HEK293T (cell line): ENCODE measurements at places on chromosomes 2 and 18.

DNA sequence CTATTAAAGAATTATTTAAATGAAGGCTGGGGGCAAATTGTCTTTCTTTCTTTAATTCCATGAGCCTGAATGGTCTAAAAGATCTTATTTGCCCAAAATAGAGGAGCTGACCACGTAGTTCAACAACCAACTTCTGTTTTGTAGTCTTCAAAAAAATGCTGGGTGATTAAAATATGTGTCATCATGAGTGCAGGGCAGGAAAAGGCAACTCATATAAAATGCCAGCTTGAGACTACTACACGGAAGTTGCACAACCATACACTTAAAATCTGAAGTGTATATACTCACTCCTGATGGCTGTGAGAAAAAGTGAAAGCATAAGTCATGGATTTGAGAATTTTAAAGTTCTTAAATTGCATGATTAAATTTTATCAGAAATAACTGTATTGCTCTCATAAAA is 210.9 kb downstream of the DYM start:
- DNase-seq, result no peak

GRCh38 chr18:76967721-76968472 is 145.5 kb downstream of the ZNF236 start:
- DNase-seq, result no peak

GRCh38 chr2:189304360-189304759 is 124.8 kb upstream of the COL5A2 start:
- DNase-seq, result no peak

DNA sequence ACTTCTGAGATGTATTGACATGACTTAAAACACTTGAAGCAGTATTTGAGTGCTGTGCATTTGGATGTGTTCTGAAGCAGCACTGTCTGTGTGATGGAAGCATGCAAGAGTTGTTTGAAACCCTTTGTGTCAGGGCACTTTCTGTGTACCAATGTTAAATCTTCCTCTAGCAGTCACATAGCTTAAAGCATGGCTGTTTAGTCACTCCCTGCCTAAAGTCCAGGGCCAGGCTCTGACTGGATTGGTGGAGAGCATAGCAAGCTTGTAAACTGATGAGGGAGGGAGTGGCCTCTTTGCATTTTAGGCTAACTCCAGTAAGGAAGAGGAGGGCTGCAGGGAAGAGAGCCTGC is 73.5 kb downstream of the MYO1B start:
- DNase-seq, result peak; percentile 47

DNA sequence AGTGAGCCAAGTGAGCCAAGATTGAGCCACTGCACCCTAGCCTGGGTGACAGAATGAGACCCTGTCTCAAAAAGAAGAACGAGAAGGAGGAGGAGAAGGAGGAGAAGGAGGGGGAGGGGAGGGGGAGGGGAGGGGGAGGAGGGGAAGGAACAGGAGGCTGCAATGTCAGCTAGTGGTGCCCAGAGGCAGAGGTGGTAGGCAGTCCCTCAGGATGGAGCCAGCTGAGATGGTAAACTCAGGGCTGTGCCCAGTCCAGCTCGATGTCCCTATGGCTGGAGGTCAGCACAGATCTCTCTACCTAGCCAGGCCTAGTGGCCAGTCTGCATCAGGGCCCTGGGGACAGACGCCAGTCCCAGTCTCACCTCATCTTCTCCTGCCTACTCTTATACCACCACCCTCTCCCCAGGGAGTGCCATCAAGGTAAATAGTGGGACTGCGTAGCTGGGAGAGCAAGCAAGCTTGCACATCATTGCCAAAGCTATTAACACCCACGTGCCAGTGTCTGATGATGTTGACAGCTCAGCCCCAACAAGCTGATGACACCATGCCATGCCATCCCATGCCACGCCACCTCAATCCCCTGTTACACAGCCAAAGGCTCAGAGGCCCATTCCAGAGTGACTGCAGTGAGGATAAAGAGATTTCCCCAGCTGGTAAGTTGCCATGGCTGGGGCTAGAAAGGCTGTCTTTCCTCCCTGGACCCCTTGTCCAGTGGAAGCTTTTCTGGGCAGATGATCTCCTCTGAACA is 7.6 kb upstream of the PLB1 start:
- DNase-seq, result no peak

GRCh38 chr2:168089200-168089599 is 158.2 kb downstream of the STK39 start:
- DNase-seq, result no peak

DNA sequence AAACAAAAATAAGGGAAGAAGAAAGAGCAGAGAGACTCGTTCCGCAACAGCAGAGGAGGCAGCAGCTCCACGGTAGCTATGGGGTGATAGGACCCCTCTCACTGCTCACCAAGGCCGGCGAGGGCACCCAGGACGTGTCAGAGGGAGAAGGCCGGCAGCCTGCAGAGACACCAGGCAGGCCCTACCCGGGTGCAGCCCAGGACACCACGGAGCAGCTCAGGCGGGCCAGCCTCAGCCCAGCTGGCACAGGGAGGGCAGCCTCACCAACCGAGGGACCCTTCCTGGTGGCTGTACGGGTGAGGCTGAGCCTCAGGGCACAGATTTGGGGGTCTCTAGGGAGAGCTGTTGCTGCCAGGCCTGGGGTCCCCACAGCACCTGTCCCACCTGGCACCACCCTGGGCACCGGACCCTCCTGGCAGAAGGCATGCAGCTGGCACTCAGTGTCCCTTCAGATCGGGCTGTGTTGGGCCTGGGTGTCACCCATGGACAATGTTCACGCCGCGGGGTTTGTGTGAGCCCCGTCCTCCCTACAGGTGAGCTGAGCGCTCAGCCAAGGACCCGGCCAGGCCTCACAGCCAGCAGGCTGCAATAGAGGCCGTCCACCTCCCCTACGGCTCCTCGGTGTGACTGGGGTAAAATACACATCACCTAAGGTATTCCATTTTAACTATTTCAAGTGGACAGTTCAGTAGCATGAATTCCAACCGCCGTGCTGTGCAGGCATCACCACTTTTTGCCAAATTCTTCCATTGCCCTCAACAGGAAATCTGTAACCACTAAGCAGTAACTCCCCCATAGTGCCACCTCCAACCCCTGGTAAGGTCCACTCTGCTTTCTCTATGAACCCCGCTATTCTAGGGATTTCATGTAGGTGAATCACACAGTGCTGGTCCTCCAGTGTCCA is 21.6 kb downstream of the KCNG2 start:
- no peak for DNase-seq

DNA sequence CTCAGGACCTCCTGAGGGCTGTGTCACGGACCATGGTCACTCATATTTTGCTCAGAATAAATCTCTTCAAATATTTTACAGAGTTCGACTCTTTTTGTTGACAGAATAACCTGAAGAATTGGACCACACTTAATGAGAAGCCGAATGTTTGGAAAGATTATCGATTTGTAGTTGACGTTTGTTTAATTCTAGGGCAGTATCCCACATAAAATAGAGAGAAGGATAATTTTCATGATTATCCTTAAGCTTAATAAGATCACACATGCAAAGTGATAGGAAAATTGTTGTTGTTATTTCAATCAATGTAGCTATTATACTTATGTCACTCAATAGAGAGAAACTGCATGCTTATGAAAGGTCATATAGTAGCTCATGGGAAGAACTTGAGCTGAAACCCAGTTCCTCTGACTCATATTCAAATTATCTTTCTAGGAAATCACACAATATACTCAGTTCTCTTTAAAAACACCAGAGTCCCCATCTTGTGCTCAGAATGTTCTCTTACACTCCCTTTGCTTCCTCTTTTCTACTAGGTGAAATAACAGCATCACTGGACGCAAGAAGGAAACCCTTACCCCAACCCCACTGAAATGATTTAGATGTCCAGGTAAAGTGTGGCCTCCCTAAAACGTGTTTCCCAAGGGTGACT is 982.1 kb downstream of the TSN start:
- no peak for DNase-seq

GRCh38 chr2:60811491-60812375 is 55.7 kb downstream of the PAPOLG start:
- no peak for DNase-seq
